AG10803 (cell line): ENCODE measurements at places on chromosomes 16 and 17.
A peak's percentile ranks its signal among the peaks of the same experiment; 100 is the strongest.

- no peak for DNase-seq
Measured at GRCh38 chr17:6706499-6706898, 6.7 kb downstream of the SLC13A5 start.

DNA sequence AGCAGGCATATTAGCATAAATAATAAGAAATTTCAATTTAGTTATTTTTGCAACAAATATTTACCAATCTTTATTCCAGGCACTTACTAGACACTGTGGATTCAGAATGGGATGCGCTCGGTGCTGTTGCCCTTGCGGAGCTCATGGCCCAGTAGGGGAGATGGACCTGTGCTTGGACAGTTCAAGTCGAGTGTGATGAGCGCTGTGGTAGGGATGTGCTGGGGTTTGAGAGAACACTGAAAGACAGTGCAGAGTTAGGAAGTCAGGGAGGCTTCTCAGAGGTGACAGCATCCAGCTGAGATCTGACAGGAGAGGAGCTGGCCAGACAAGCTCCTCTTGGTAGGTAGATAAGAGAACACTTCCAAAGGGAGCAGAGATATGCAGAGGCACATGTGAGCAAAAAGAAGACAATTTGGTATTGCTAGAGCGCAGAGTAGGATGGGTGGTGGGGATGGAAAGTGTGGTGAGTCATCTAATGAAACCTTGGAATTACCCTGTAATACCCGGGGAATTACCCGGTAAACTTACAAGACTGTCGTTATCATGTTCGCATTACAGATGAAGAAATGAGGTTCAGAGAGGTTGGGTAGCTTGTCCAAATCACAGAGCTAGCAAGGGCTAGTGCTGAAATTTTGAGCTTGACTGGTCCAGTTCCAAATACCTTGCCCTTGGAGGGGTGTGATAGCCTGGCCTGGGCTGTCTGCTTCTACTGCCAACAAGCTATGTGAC is 298.1 kb upstream of the N4BP1 start:
- DNase-seq = no peak

DNA sequence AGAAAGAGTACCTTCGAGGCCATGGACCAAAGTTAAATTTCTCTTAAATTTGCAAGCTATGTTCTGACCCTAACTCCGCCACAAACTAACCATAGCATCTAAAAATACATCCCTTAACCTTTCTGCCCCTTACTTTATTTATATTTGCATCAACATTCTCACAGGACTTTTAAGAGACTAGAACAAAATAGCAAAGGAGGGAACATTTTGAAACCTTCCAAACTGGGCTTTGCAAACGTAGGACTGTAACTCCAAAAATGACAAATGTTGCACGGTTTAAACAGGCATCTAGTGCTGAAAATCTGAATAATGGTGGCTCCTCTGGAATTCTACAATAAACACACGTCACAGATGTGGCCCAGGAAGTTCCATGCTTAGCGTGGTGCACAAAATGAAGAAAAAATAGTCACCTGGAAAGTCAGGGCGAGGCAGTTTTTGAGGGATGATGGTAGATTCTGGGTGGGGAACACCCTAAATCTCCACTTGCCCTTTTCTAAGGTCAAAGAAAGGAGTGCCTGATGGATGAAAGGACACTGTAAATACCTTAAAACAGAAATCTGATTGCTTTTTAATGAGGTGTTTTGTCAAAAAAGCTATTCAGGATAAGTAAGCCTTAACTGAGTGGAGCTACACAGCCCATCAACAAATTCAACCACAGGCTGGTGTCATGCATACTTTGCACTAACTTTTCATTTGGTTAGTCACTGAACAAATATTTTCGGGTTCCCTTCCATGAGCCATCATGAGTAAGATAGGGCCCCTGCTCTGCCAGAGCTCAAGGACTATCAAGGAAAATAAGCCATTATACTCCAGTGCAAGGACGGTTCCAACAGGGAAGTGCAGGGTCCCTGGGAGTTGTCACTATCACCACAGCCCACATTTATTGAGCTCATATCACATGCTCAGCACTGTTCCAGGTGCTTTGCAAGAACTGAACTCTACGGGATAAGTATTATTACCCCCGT is 21.2 kb downstream of the ARHGAP17 start:
- DNase-seq = peak; percentile 91

- peak; percentile 59 for DNase-seq
Measured at GRCh38 chr16:26993963-26994362, 72.8 kb upstream of the C16orf82 start.

- DNase-seq = no peak
Measured at GRCh38 chr16:11972128-11972527, 4.4 kb upstream of the SNX29 start.

GRCh38 chr16:2223942-2224486 is 623 bp downstream of the E4F1 start:
- peak; percentile 49 for DNase-seq

GRCh38 chr17:77140878-77141767 is at the start of gene SEC14L1:
SEC14L1 (plus strand) TSS chr17:77140969; CDS start chr17:77143597, 2,628 bp downstream.
- DNase-seq = peak; percentile 51

- peak; percentile 44 for DNase-seq
Measured at GRCh38 chr16:4450931-4451519, 23.4 kb downstream of the NMRAL1 start.

DNA sequence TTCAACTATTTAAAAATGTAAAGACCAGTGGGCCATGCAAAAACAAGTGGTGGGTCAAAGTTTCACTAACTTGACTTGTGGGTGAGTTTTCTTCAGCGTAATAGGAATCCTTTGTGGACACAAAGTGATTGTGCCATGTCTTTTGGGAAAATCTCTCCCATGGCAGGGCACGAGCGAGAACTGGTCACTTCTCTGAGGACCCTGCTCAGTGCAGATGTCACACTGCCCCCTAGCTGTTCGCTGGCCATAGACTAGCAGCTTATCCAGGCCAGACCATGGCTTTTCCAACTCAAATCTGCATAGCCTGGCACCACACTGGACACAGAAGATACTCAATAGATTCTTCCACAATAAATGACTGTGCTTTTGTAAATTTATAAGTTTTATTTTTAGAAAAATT is 306.0 kb upstream of the CCL2 start:
- peak; percentile 2 for DNase-seq

- DNase-seq = no peak
Measured at GRCh38 chr16:83686726-83687125, 121.1 kb upstream of the HSBP1 start.

DNA sequence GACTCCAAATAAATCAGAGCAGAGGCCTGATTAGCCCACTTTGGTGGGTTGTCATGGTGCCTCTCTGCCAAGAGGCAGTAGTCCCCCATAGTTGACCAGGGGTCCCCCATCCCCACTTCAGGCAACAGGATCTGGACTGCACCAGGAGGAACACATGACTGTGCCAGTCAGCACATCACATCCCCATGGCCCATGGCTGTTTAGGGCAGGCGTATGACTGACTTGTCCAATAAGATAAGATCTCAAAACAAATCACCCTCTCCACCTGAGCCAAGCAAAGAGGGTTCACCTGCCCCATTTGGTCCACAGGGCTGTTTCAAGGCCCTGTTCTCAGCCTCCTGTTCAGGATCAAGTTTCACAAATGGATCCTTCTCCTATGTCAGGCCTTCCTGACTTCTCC is 93.3 kb downstream of the C16orf78 start:
- no peak for DNase-seq

- peak; percentile 70 for DNase-seq
Measured at GRCh38 chr17:78159575-78160158, 8.7 kb upstream of the SYNGR2 start.

- no peak for DNase-seq
Measured at GRCh38 chr17:27816946-27817345, 16.6 kb upstream of the NOS2 start.

DNA sequence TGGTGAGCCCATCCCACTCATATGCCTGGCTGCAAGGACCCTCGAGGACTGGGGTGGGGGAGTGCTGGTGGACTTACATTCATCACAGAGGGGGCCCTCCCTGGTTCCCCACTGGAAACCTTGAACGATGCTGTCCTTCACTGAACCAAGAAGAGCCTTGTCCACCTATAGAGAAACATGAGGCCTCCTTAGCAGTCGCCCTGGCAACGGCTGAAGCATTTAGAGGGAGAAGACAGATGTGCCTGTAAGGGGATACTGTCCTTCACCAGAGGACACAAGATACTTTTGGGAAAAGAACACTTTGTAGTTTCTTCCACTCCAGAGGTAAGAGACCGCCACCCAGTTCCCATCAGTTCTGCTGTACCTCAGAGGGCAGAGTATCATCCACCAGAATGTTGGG is 6.5 kb downstream of the HIGD1B start:
- no peak for DNase-seq

DNA sequence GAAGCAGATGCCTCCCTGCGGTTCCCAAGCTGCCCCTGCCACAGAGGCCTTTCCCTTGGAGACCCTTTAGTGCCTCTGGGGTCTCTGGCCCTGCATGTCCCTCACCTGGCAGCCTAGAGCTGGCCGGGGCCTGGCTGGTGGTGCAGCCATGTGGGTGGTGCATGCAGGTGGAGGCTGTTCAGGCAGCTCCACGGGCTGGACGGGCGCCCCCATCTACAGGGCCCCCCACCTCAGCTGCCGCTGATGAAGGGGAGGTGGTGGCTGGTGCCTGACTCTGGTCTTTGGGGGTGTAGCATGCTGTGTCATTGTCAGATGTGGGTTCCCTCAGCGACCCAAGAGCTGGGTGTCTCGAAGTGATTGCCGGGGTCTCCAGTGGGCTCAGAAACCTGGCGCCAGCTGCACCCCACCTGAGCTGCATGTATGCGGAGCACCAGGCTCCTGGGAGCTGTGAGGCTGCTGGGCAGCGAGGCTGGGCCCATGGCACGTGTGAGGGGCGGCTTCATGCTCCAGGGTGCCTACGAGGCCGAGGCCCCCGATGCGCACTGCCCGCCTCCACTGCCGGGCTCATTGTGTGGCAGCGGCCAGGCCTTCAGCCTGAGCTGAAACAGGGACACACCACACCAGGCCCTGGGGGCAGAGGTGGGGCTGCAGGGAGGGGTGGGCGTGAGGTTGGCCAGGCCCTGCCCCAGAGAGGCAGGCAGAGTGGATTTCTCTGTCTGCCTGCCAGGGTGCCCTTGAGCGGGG is 57.0 kb downstream of the BAIAP2 start:
- no peak for DNase-seq

GRCh38 chr16:81583893-81584631 is 139.5 kb downstream of the CMIP start:
- peak; percentile 63 for DNase-seq

DNA sequence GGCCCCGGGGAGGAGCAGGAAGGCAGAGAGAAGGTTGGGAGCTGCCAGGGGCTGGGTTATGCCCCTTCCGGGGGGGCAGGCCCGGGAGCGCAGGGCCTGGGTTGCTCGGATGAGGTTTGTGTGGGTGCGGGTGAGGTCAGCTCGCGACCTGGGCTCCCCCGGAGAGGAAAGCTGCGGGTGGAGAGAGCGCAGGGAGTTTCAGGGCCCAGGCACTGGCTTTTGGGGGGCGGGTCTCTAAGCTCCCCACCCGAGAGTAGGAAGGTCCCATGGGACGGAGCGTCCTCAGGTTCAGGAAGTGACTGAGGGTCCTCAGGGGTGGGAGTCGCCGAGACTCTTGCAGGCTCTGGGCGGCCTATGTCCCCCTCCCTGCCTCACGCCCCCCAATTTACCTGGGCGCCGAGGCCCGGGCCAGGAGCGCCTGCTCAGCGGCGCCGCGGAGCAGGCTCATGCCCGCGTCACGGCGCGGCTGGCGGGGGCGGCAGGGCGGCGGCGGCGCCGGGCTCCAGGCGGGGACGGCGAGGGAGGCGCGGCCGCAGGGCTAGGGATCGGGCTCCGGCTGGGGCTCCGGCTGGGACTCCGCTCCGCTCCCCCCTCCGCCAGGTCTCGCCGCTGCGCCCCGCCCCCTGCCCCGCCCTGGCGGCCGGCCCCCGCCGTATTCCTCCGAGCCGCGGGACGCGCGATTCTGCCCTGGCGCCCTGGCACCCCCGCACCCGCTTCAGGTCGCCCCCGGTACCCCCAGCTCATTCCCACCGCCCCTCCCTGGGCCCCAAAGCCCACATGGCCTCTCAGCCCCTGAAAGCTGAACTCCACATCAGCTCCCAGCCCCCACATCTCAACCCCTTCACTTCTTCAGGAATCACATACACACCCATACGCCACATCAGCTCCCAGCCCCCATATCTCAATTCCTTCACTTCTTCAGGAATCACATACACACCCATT is at the start of gene DOK4:
Gene DOK4 (minus strand): TSS at position 578 of the 942 bp plus-strand sequence. CDS start 6,986 bp downstream, outside the sequence.
- DNase-seq = peak; percentile 60

- no peak for DNase-seq
Measured at GRCh38 chr16:29858149-29858849, 4.7 kb downstream of the CDIPT start.

DNA sequence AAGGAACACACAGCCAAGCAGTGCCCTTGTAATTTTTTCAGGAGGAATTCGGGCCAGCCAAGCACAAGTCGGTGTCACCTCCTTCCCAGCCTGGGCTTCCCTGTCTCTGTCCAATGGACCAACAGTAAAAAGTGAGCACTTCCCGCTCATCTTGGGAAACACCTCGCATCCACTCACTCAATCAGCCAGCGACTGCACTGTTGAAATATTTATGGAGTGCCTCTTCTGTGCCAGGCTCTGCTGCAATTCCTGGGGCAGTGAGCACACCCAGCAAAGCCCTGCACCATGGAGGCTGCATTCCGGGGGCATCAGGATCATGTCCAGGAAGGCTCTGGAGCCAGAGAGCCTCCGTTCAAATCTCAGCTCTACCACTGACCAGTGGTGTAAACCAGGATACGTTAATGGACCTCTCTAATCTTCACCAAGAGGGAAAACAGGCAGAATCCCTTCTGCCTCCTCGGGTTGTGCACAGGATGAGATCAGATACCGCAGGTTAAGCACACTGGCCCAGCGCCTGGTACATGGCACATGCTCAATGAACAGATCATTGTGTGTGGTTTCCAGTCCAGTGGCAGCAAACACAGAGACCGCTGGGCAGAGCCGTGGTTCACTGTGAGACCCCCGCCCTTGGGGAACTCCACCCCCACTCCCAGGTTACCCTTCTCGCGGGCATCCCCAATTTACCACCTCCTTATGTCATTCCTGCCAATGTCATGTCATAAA is 194.3 kb downstream of the ZNF423 start:
- DNase-seq = no peak

DNA sequence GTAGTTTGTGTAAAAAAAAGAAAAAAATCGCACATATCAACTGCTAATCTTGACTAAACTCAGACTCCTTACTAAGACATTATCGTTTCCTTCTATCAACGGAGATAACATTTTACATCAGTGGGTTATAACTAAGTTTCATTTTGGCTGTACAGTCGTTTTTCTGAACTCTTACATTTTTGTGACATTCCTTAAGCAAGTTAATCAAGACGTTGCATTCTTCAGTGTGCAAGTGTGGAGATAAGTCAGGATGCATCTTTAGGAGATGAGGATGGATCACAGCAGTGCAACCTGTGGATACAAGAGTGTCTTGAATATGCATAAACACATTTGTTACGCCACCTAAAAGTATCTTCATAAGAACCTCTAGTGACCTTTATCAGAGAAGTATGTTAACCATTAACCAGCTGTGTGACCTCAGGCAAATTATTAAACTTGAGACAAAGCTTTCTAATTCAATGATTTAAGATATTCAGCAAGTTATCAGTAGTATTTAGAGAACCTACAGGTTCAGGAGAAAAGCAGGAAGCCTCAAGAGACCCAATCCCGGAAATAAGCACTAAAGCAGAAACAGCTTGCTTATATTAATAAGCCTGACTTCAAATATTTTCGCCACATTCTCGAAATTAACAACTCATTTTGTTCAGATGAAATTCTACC is 9.4 kb downstream of the CMC2 start:
- peak; percentile 39 for DNase-seq

GRCh38 chr17:16446338-16446983 is 31.1 kb downstream of the TRPV2 start:
- no peak for DNase-seq

- no peak for DNase-seq
Measured at GRCh38 chr17:81349397-81350319, 45.6 kb upstream of the BAHCC1 start.

- no peak for DNase-seq
Measured at GRCh38 chr17:13797863-13798262, 196.1 kb upstream of the HS3ST3A1 start.
